ENCODE measurements at places on chromosomes 6 and 20.
A peak's percentile ranks its signal among the peaks of the same experiment; 100 is the strongest.

GRCh38 chr6:30684386-30685156, 1.9 kb downstream of the PPP1R18 start:
- DNase-seq: peak; percentile 34

GRCh38 chr6:6723921-6724538, 135.5 kb downstream of the LY86 start:
- DNase-seq: no peak

GRCh38 chr6:132060591-132060990, 109.4 kb upstream of the CCN2 start:
- no peak for DNase-seq

GRCh38 chr20:61307686-61308476, 55.8 kb downstream of the CDH4 start:
- no peak for DNase-seq

GRCh38 chr6:130622142-130622541, 205.1 kb upstream of the SMLR1 start:
- no peak for DNase-seq

- DNase-seq: no peak
Measured at GRCh38 chr6:36659271-36659670, 19.2 kb upstream of the CDKN1A start.

DNA sequence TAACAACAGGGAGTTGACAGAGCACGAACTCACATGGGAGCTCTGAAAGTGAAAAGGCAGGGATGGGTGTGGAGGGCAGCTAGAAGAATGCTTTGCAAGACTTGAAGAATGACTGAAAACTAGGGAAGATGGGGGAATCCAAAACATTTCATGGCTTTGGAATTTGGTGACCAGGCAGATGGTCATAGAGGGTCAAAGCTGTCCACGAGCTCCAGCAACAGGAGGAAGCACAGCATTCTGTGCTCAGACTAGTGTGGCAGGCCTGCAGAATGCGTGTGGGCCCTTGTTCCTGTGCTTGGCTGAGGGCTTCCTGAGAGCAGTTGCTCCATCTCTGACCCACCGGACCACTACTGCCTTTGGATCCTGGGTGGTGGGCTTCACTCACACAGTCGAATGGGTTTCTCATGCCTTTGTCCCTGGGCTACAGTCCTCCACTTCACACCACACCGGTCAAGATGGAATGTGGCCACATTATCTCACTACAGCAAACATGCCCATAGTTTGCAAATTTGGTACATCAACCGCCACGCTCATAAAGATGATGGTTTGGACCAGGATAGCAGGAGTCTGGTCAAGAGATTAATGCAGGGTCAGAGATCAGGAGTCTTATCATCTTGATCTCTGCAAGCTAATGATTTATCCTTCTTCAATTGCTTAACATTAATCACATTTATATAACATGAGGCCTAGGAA, 100.7 kb downstream of the SGK1 start:
- no peak for DNase-seq

GRCh38 chr6:75852721-75853120, 103.7 kb downstream of the MYO6 start:
- no peak for DNase-seq

- no peak for DNase-seq
Measured at GRCh38 chr6:13319891-13320564, 8.3 kb downstream of the TBC1D7 start.

- DNase-seq: no peak
Measured at GRCh38 chr20:44714701-44715498, at the start of gene CCN5. Gene CCN5, plus strand, starts transcription at chr20:44715369. Its CDS starts 22 bp downstream, at chr20:44715391.

GRCh38 chr6:13763740-13764381, 50.5 kb downstream of the MCUR1 start:
- no peak for DNase-seq

- DNase-seq: no peak
Measured at GRCh38 chr20:32772046-32772445, 9.9 kb downstream of the DNMT3B start.

GRCh38 chr20:53739799-53740785, 146.5 kb upstream of the ZNF217 start:
- no peak for DNase-seq

GRCh38 chr20:9550871-9551270, 36.5 kb downstream of the LAMP5 start:
- DNase-seq: no peak

DNA sequence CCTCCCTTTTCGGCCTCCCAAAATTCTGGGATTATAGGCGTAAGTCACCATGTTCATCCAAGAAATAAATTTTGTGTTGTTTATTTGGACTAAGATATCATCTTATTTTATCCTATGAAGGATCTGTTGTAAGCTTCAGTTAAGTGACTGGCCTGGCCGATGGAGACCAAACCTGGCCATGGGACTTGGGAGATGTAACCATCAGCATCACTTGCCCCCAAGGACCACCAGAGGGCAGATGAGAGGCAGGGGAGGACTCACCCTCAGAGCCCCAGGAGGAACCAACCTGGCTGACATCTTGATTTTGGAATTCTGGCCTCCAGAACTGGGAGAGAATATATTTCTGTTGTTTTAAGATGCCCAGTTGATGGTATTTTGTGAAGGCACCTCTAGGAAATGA, 266.7 kb downstream of the CDH26 start:
- DNase-seq: no peak

DNA sequence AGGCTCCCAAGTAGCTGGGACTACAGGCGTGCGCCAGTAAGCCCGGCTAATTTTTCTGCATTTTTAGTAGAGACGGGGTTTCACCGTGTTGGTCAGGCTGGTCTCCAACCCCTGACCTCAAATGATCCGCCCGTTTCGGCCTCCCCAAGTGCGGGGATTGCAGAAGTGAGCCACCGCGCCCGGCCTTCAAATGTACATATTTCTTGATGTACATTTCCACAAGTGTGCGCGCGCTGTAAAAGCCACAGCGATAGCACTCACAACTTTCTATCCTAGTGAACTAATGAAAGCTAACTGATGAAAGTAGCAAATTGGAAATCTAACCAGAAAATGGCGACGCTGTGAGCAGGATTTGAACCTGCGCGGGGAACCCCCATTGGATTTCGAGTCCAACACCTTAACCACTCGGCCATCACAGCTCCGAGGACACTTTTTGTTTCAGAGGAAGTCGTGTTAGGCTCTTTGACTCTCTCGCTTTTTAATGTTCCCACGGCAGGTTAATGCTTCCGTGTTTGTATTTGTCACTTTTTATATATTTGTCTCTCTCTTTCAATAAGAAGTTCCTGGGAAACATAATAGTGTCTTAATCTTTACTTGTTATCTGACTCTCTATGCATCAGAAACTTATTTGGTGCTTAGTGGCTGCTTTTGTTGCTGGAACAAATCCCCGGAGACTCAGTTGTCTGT, 199.4 kb upstream of the ZNF184 start:
- no peak for DNase-seq

GRCh38 chr20:53774461-53775203, 181.0 kb upstream of the ZNF217 start:
- no peak for DNase-seq

- DNase-seq: no peak
Measured at GRCh38 chr6:105460860-105461259, 58.0 kb upstream of the PREP start.

- no peak for DNase-seq
Measured at GRCh38 chr20:40942006-40942405, 86.6 kb upstream of the TOP1 start.

DNA sequence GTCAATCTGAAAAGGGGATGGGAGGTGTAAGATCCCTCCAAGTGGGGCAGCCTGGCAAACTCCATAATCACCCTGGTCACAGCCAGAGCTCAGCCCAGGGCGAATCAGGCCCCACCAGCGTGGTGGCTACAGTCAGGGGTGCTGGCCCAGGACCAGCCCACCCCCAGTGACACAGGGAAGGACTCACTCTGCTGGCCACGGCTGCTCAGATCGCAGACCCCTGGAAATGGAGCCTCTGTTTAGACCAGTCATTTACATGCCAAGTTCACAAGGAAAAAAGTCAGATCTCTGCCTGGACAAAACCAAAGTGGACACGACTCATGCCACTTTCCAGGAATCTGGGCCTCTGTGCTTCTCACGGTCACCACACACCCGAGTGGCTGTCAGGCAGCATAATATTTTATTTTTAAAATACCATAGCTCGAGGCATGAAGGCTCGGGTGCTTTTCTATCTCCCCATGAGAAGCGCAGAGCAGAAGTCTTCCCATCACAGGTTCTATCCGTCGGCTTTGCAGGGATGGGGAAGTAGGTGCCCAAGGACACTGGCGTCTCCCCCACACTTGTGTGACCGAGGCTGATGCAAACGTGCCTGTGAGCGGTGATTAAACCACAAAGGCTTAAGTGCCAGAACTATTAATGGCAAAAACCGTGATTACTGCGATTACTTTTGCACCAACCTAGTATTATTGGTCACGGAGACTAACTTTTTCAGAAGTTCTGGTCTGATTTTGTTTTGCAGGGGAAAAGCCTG, 13.0 kb downstream of the PXDC1 start:
- DNase-seq: no peak

GRCh38 chr20:11352041-11352440, 565.7 kb upstream of the BTBD3 start:
- no peak for DNase-seq

DNA sequence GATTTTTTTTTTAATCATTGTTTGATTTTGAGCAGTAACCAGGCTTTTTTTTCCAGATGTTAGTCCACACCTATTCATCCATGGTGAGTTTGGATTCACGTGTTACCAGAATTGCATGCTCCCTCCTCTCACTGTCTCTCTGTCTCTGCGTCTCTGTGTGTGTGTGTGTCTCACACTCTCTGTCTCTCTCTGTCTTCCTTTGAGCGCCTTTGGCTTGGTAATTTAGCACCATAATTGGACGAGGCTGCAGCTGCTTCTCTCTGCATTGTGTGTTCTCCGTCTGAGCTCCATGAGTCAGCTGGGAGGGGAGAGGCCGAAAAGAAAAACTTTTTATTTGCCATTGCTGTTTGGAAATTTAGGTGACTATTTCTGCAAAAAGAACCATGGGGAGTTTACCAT, 3.4 kb downstream of the TFAP2B start:
- no peak for DNase-seq

DNA sequence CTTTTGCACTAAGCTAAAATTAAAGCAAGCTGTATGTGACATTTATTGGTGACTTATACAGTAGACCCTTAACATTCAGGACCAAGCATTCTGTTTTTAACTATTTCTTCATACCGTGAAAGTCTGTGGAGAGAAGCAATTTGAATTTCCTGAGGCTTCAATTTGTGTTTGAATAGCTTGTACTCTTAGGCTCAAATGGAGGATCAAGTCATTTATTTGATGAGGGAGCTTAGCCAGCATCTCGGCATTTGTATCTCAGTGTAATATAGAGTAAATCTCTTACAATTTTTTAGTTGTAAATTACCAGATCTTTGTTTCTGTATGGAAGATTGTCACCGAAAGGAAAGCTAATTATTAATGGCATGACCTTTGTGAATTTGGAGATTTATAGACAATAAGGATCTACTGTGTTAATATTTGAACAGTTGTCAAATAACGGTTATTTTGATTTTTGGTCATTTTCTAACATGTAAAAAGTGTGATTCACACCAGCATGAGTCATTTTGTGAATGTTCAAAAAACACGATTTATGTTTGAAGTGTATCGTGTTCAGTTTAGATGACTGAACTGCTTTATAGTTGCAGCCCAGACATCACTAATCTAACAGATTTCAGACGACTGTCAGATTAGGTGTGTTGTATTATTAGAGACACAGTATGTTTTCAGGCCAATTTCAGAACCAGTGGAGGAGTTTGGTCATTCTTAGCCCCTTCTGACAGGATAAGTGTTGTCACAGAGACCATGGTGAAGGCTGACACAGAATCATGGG, 332.9 kb downstream of the CDKAL1 start:
- no peak for DNase-seq

DNA sequence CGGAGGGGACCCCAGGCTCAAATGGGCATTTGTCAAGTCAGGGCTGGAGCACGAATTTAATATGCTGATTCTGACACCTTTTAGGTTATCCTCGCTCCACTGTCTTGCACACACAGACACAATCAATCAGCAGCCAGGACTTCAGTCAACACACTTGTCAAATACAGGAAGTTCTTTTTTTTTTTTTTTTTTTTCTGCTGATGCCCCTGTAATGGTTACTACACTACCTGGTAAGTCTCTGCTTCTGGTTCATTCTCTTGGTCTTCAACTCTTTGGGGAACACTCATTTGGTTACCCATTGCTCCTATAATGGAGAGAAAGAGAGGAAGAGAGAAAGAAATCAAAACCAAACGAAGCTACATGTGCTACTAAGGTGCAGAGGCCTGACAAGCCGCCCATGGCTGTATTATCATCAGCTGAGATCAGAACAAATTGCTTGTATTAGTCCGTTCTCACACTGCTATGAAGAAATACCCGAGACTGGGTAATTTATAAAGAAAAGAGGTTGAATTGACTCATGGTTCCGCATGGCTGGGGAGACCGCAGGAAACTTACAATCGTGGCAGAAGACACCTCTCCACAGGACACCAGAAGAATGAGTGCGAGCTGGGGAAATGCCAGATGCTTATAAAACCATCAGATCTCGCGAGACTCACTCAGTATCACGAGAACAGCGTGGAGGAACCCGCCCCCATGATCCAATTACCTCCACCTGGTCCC, 11.8 kb downstream of the BCAS1 start:
- no peak for DNase-seq

GRCh38 chr20:41510847-41511450, 107.2 kb downstream of the CHD6 start:
- no peak for DNase-seq

GRCh38 chr6:37433657-37434271, 743 bp downstream of the CMTR1 start:
- peak; percentile 6 for DNase-seq

GRCh38 chr6:38173909-38174308, 354.4 kb downstream of the ZFAND3 start:
- DNase-seq: no peak

DNA sequence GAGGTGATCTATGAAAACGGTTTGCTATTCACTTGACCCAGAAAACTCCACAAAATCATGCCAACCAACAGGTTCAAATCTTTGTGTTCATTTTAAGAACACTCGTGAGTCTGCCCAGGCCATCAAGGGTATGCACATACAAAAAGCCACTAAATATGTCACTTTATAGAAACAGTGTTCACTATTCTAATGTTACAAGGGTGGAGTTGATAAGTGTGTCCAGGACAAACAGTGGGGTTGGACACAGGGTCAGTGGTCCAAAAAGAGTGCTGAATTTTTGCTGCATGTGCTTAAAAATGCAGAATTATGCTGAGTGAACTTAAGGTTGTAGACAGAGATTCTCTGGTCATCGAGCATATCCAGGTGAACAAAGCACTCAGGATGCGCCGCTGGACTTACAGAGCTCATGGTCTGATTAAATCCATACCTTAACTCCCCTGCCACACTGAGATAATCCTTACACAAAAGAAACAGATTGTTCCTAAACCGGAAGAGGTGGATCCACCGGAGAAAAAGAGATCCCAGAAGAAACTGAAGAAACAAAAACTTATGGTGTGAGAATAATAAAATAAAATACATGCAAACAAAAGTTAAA, 23.5 kb downstream of the KIAA0408 start:
- DNase-seq: no peak
